ENCODE measurements at places on chromosomes 3 and 15. TPM values are rescaled to one million over a fixed set of nuclear protein-coding genes. Genes with fewer than 3 reads are reported as not detected.

Gene CHRD
- total RNA-seq = not detected

Gene TMEM108
- total RNA-seq = not detected

Gene RAB6B
- total RNA-seq = 0.94 TPM

Gene ROPN1
- total RNA-seq = not detected

Gene ITIH3
- not detected for total RNA-seq

Gene C3orf49
- not detected for total RNA-seq

Gene SEMA3G
- total RNA-seq = 33.1 TPM
